MV-4-11 (cell line): ENCODE measurements at places on chromosomes 16 and 17.
A peak's percentile ranks its signal among the peaks of the same experiment; 100 is the strongest.

DNA sequence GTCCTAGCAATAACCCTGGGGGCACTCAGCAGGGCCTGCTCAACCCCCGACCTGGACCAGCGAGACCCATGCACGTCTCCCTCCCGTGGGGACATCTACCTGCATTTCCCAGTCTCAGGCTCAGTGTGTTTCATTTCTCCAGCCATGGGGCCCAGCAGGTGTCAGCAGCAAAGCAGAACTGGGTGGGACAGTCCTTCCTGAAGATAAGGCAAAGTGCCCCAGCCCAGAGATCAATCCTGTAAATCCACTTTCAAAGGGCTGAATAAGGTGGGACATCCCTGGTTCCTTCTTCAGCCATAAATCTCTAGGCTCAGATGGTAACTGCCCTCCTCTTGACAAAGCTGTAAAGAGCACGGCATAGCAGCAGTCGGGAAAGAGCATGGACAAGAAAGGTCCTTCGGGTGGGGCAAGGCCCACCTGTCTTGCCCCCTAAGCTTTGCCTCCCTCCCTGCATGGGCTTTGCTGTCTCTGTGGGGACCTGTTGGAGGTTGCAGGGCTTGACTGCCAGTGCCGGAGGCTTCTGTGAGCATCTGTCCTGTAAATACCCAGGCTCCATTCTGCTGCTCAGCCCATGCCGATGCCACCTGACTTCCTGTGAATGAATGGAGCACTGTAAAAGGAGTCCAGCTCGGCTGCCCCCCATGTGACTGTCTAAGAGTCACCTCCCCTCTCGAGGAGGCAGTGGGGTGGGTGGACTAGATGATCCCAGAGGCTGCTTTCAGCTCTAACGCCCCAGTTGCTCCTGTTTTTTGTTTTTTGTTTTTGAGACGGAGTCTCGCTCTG lies 84.8 kb upstream of the TBC1D3K start:
- no peak for DNase-seq

DNA sequence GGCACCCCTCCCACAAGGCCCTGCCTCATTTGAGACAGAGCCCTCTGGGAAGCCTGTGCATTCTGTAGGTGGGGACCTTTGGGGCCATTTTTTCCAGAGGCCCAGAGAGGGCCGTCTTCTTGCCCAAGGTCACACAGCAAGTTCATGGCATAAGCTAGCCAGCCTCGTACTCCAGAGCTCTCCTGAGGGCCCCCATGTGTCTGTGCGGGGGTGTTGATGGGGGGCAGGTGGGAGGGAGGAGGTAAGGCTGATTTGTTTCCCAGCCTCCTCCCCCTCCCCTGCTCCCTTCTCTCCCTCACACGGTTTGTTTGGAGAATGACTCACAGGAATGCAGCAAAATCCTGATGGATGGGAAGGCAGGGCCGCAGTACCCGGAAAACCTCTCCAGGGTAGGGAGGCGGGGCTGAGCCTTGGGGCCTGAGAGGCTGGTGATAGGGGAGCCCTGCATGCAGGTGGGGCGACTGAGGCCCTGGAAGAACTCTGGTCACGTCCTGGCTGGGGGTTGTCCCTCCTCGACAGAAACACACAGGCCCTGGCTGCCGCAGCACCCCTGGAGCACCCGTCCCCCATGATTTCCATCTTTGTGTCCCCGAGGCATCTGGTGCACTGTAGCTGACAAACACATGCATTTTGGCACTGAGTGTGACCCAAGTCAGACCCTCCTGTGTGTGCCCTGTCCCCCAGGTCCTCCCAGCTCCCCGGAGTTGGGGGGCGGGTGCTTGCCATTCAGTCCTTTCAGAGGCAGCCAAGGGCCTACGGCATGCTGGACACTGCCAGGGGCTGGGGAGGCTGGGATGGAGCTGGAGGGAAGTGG lies 29.7 kb downstream of the RAI1 start:
- DNase-seq, result no peak

- peak; percentile 51 for DNase-seq
Measured at GRCh38 chr16:27267037-27267677, 1.4 kb downstream of the NSMCE1 start.

DNA sequence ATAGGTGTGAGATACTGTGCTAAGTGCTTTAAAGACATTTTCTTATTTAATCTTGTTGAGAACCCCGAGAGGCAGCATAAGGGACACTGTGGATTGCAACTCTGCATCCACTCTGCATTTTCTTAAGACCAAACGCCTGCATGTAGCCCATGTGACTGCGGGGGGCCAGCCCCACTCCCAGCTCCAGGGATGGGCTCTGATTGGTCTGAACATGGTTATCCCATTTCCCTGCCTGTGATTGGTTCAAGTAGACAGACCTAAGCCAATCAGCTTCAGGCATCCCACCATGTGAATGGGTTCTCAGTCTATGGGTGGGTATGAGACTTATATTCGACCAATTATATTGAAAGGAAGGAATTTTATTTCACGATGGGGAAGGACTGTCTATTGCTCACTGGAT lies 33.2 kb upstream of the USP7 start:
- DNase-seq, result no peak

GRCh38 chr16:47503936-47504335 lies 42.8 kb downstream of the PHKB start:
- no peak for DNase-seq

DNA sequence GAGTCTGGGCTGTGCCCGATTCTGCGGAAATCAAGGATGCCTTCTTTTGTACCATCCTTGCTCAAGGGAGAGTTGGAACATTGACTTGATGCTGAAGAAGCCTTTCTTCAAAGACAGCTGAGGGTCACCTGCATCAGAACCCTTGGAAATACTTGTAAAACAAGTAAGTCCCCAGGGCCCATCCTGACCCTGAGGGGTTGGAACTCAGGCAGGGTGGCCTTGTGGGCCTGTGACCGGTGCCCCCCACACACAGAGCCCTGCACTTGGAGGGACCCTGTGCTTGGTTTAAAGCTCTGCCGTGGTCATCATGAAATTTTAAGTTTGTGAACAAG lies 56.9 kb downstream of the WIPI1 start:
- no peak for DNase-seq
